ENCODE measurements at places on chromosomes 1 and 21. TPM values are rescaled to one million over a fixed set of nuclear protein-coding genes. Genes with fewer than 3 reads are reported as not detected.
A peak's percentile ranks its signal among the peaks of the same experiment; 100 is the strongest.

SGIP1 gene
- total RNA-seq = 8.0 TPM

DNA sequence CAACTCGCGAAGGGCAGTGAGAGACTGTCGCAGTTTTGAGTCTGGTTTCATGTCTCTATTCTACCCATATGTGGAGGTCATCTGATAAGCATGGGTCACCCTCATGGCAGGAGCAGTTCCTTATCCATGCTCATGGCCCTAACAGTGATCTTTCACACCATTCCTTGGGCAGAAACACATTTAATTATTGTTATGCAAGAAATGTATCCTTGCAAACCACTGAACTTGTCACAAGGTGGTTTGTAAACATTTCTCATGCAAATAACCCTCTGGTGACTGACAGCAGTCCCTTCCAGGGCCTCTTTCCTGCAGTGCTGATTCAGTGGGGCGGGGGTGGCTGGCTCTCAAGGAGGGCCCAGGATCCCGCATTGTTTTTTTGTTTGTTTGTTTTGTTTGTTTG lies 421.4 kb upstream of the RUNX1 start:
- DNase-seq = no peak

GRCh38 chr1:205147191-205147835 lies 25.5 kb upstream of the RBBP5 start:
- DNase-seq = no peak

DNA sequence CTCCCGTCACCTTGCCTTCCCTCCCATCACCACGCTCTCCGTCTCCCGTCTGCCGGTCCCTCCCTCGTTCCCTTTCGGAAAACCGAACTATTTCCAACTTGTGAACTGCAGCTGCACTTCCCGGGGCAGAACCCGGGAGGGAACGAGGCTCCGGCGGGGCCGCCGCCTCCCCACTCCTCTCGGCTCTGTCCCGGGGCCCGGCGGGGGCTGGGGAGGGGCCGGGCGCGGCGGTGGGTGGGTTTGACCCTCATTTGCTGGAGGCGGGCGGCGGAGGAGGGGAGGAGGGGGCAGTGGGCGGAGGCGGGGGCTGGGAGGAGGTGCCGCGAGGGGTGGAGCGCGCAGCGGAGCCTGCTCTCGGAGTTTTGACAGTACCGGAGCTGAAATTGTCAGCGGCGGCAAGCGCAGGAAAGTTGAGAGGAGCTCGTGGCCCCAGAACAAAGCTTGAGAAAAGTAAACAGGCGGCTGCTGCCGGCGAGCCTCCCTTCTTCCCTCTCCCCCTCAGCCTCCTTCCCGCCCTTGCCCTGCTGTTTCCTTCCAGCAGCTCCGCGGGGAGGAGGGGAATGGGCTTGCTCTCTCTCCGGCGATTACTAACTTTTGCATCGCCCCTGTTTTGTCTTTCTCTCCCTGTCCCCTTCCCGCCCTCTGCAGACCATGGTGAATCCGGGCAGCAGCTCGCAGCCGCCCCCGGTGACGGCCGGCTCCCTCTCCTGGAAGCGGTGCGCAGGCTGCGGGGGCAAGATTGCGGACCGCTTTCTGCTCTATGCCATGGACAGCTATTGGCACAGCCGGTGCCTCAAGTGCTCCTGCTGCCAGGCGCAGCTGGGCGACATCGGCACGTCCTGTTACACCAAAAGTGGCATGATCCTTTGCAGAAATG lies 2.9 kb downstream of the LMO4 start:
- peak; percentile 75 for DNase-seq

GRCh38 chr1:21491488-21492355 lies 17.5 kb upstream of the ALPL start:
- no peak for DNase-seq

DNA sequence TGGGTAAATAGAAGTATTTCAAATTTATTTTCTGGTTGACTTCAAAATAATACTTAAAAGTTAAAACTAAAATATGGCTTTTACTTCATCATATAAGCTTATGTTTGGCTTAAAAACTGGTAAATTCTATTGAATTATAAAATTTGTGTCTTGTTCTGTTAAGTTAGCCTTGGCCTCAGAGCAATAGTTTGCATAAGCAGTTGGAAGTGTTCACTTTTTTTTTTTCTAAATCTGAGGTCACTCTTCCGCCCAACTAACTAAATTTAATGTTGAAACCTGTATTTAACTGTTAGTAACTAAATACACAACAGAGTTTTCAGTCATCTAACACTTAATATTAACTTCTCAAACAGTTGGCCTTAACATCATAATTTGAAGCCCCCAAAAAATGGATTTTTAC lies 871.7 kb upstream of the ADAMTS5 start:
- no peak for DNase-seq

TINAGL1 gene
- 192 TPM for total RNA-seq

- DNase-seq = no peak
Measured at GRCh38 chr1:185636848-185637247, 97.3 kb upstream of the HMCN1 start.

AKNAD1 gene
- total RNA-seq = not detected

GRCh38 chr1:117780687-117781475 lies 148.5 kb downstream of the GDAP2 start:
- no peak for DNase-seq

- peak; percentile 71 for DNase-seq
Measured at GRCh38 chr1:94783342-94784189, 36.6 kb upstream of the SLC44A3 start.

- DNase-seq = no peak
Measured at GRCh38 chr1:178464141-178464540, 32.6 kb downstream of the CLEC20A start.

- DNase-seq = peak; percentile 37
Measured at GRCh38 chr1:174165471-174166137, 6.3 kb downstream of the RABGAP1L start.

DNA sequence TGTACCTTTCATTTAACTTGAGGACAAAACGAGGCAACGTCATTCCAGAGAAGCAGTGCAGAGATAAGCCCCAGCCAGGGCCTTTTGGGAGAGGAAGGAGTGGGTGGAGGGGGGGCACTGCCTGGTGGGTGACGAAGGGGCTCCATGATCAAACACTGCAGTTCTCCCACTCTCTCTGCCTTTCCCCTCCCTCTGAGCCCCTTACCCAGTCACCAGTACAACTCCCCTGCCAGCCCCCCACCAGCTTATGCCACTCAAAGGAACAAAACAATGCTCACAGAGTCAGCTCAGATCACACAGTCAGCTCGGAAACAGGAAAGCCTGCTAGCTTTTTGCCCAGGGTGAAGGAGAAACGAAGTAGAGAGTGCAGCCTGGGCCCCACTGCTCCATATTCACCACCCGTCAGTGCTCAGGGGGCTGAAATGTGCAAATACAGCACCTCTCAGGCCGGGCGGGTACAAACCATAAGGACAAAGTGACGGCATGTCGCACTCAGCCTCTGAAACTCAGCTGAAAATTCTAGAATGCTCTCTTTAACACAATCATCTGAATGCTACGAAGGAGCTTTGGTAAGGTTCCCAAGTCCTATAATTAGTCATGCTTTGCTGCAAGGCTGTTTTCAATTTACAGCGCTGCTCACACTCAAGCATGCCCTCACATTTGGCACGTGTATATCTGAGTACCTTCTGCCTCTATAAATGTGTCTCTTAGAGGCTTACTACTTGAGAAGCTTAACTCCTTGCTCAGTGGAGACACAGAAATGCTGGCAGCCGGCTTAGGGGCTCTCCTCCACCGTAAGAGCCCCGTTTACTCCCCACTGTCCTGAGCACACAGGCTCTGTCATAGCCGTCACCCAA lies 65.8 kb upstream of the RAB4A start:
- DNase-seq = peak; percentile 26

DNA sequence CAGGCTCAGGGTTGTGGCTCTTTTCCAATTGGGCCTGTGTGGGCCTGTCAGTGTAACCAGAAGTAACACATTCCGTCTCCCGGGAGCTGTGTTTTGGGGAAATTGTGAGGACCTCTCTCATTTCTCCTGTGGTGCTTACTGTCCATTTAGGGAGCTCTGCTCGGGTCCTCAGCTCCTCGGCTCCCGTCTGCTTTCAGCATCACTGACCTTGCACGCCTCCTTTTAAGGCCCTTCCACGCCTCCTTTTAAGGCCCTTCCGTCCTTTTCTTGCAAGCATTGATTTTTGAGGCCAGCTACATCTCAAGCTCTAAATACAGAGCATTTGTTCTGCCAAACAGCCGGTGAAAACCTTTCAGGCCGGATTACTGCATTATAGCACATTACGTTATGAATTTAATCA lies 9.7 kb downstream of the CA6 start:
- DNase-seq = no peak

DNA sequence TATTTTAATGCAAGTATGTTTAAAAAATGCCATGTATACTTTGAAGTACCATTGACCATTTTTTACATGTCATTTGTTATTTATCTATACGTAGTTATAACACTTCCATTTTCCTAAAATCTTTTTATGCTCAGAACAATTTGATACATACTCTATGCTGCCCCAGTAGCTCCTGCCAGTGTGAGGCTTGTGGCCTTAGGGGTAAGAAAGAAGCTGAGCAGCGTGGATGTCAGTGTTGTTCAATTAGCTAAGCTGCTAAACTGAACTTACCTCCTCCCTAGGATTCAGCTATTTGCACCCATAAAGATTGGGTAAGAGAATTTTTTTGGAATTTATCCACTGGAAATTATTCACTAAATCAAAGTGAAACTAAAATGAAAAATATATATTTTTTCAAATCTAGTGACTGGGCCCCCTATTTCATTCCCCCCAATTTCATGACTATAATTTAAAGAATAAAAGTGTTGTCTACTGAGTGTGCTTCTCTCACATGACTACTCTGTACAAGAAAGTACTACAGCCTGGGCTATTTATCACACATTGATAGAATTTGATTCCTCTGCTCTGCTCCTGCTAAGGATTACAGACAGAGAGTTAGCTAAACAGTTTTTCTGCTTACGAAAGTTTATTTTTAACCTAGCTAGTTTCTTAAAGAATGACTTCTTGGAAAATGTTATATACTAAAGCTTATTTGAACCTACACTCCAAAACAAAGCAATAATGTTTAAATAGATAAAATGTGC lies 1030.3 kb upstream of the ADGRL4 start:
- DNase-seq = no peak
